Pulmonary artery endothelial cell (primary cell): ENCODE measurements at places on chromosomes 1 and 21.

- DNase-seq = no peak
Observed at GRCh38 chr1:156194300-156194652, 372 bp downstream of the SLC25A44 start.

DNA sequence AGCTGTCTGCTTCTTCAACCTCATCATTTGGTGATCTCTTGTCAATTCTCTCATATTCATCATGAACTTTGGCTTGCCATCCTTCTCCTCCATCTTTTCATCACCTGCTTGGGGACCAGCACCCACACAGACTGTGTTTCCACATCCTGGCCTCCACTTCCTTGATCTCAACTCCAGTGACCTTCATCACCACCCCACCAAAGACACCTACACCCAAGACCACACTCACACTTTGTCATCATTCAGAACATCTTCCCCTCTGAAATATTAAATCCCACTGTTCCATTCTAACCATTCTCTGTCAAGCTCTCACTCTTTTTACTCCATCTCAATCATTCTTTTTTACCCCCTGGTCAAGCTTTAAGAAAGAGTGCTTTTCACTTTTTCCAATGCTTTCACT, 115.5 kb upstream of the VAV3 start:
- DNase-seq = no peak

DNA sequence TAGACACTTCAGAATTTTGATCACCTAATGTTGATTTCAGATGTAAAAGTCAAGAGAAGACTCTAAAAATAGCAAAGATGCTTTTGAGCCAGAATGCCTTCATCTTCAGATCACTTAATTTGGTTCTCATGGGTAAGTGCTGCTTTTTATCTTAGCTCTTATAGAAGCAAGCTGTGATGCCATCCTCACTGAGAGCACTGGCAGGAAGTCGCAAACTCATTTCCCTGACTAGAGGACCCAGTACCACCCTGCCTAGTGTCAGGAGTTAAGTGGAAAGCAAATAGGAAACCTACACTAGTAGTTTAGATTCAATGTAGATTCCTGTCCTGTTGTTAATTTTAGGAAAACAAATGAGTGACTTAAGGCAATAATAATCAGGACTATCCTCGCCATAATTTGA, 12.1 kb downstream of the IFNAR2 start:
- no peak for DNase-seq

DNA sequence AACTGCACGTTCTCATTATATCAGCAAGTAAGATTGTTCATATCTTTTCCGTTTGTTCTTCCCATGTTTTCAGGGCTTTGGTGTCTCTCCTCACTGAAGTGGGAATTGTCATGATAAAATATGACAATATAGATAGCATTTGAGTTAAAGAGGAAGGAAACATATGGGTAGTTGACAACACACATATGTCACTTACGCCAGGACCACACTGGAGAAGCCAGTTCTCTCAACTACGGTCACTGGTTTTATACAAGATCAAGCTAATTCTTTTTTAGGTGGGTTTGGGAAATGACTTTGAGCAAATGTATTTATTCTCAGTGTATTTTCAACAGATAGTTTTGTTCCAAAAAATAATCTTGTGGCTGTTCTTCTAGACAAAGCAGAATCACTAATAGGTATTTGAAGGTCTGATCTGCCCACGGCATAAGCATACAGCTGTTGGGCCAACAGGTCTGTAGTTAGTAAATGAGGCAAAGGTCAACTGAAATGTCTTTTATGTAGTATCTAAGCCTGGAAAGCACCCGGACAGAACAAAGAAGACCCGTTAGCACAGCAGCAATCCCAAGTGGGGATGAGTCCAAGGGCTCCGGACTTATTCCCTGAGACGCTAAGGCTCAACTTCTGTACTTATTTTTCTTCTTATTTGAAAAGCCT, 433.6 kb upstream of the ZP4 start:
- no peak for DNase-seq

- no peak for DNase-seq
Observed at GRCh38 chr1:159275891-159276290, 26.2 kb upstream of the FCER1A start.

DNA sequence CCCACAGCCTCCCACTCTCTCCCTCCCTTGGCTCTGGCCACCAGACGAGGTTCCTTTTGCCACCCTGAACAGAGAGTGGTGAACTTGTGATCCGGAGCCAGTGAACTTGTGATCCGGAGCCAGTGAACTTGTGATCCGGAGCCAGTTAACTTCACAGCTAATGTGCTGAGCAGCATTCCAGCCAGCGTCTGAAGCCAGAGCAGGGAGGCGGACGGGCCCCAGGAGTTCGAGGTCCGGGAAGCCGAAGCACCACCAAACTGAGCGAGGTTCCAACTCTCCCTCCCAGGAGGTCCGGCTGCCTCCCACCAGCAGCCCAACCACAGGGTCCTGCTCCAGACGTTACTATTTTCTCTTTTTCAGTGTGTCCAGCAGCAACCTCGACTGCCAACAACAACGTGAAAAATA, 85.8 kb downstream of the SYF2 start:
- no peak for DNase-seq

GRCh38 chr1:65027666-65028358, 61.5 kb upstream of the JAK1 start:
- peak; percentile 22 for DNase-seq

DNA sequence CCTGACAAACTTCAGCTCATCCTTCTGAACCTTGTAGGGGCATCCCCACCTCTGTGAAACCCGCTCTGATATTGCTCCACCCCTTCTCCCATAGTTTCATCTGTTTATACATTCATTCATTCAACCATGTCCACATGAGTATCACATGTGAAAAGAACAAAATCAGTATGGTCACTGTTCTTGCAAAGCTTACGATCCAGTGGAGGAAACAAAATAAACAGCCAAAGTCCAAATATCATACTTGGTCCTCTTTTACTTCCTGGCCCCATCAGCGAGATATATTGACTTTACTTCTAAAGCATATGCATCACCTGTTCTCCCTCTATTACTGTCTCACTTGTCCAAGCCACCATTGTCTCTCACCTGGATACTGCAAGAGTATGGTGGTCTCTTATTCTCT, 35.6 kb downstream of the C8A start:
- no peak for DNase-seq

- DNase-seq = peak; percentile 87
Observed at GRCh38 chr21:36419996-36420395, 34.8 kb downstream of the CHAF1B start.

DNA sequence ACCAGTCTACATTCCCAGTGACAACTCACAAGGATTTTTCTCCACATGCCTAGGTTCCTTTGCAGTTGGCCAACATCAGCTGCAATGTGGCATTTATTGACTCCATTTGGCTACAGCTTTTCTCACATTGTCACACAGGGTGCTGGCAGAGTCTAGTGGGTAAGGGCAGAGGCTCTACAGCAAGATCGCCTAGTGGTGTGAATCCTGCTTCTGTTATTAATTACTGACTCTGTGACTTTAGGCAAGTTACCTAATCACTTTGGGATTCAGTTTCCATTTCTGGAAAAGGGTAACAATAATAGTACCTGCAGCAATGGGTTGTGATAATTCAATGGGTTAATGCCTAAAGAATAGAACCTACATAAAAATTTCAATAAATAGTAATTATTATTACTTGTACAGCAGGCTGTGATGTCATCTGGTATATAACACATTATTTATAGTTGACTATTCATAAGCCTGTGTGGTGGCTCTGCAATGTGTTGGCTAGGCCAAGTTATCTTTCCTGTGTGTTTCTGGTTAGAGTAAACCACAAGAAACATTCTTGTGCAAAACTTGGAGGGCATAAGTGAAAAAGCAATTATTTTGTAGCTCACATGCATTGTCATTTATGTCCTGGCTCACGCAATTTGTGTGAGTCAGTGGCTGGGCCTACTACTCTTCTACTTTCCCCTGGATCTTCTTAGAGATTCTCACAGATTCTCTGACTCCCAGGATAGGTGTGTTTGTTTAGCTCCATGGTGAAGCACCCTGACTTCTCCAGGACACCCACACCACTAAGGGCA, 59.5 kb downstream of the PTGS2 start:
- DNase-seq = no peak

DNA sequence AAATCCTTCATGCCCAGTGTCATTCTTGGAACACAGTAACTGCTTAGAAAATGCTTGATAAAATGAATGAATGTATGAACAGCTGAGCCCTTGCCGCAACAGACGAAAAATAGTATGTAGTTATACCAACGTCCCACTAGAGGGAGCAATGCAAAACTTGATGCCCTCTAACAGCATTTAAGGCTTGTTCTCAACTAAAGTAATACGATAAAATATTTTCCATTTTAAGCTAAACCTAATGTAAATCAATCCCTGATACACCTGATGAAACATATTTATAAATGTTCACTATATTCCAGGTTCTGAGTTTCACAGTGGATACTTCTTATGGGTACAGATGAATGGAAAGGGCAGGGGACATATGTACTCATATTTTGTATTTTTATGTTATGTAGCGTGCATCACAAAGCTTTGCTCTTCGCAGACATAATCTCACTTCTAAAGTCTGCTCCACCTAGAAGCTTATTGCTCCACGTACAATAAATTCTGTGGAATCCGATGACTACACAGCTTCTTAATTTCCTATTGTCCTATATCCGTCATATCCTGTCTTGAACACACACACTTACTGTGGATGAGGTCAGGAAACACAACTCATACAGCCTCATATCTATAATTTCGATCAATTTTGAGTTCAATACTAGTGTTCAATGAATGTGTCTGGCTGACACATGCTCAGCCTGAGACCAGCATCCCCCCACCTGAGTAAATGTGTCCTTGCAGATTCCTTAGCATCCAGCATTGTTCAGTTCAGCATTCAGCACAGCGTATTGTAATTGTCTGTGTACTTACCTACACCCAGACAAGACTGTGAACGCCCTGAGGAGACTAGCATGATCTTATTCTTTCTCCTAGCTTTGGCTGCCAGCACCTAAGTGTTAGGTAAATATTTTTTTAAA, 4.4 kb upstream of the UTP25 start:
- DNase-seq = peak; percentile 87

- no peak for DNase-seq
Observed at GRCh38 chr1:101733340-101733739, 263.4 kb downstream of the OLFM3 start.
